ENCODE measurements at places on chromosomes 12 and 14.

DNA sequence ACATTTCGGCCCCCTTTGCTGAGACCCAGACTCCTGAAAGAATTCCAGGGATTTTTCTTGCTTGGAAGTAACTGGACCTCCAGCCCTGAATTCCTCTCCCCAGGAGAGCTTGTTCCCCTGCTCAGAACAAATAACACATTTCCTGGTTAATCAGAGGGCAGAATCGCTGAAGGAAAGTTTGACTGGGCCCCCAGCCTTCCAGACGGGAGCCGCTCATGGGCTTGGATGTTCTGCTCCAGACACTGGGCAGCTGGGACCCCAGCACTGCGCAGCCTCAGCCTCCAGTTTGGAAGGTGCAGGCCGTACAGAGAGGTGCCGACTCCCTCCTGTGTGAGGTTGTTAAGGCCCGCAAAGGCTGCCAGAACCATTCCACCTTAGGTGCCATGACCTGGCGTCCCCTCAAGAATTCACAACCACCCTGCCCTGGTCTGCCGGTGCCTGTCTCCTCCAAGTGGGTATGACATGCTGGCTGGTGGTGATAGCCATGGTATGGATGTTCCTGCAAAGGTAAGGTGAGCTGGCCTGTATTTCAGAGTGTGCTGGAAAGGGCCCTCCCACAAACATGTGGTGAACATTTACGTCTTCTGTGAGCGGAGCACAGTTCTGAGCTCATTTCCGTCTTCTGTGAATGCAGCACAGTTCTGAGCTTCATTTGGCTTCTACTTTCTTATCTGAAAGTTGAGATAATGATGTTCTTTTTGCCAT, 5.1 kb upstream of the LTBP2 start:
- DNase-seq, result no peak

DNA sequence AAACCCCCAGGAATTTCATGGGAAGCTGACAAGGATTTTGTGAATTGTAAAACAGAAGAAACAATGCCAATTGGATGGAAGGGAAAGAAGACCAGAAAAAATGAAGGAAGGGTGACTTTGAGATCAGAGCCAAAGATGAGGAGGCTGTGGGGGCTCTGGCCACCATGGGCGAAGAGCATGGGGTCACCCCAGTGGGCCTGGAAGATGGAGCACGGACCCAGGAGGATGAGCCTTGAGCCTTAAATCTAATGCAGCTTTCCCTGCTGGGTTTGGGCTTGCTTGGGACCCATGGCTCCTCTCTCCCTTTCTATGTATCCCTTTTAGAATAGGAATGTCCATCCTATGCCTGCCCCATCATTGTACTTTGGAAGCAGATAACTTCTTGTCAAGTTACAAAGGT, 322.2 kb downstream of the TMEM121 start:
- no peak for DNase-seq

DNA sequence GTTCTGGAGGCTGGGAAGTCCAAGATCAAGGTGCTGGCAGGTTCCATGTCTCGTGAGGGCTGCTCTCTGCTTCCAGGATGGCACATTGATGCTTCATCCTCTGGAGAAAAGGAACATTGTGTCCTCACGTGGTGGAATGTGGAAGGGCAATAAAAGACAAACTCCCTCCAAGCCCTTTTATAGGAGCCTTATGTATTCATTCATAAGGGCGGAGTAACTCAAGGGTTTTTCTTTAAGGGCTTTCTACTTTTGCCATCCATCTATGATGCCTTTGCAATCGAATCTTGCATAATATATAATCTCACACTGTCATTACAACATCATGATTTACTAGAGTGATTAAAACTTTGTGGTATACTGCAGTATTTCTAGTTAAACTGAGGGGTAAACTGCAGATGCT, 132.7 kb upstream of the DDHD1 start:
- DNase-seq, result no peak

DNA sequence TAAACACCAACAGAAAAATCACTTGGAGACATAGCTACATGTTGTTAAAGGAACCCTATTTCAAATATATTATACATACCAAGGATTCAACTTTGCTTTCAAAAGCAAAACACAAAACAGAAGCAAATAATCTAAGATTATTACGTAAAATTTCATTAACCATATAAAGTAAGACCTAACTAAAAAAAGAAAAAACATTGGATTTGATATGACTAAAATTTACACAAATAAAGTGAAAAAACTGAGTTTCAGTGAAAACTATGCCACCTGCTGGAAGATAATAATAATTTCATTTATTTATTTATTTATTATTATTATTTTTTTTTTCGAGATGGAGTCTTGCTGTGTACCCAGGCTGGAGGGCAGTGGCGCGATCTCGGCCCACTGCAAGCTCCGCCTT, 45.2 kb downstream of the WDHD1 start:
- DNase-seq, result no peak

- DNase-seq, result no peak
These were observed 53.9 kb downstream of the WNK1 start for GRCh38 chr12:806200-806791.

- DNase-seq, result no peak
These were observed 659.8 kb downstream of the VRK1 start for GRCh38 chr14:97456958-97457357.

GRCh38 chr12:89468648-89469326, 55.8 kb downstream of the GALNT4 start:
- DNase-seq, result no peak

GRCh38 chr14:72599579-72600470, 294.1 kb downstream of the DPF3 start:
- no peak for DNase-seq

DNA sequence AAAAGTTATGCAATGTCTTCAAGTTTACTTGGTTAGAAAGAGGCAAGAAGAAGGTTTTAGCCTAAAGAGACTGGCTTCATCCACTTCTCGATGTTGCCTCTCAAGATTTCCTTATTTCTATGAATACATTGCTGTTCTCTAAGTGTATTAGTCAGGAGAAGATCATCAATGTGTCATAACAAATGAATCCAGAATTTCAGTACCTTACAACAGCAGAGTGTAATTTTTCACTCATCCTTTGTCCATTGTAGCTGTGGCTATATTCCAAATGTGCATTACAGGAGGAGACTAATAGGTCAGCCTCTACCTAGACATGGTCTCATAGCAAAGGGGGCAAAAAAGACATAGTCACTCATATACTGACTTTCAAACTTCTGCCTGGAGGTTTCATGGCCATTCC, 579.1 kb downstream of the PRKD1 start:
- no peak for DNase-seq

GRCh38 chr14:94474581-94475031, 1.4 kb downstream of the SERPINA9 start:
- no peak for DNase-seq

- DNase-seq, result no peak
These were observed 1480.2 kb downstream of the AACS start for GRCh38 chr12:126545411-126545810.

DNA sequence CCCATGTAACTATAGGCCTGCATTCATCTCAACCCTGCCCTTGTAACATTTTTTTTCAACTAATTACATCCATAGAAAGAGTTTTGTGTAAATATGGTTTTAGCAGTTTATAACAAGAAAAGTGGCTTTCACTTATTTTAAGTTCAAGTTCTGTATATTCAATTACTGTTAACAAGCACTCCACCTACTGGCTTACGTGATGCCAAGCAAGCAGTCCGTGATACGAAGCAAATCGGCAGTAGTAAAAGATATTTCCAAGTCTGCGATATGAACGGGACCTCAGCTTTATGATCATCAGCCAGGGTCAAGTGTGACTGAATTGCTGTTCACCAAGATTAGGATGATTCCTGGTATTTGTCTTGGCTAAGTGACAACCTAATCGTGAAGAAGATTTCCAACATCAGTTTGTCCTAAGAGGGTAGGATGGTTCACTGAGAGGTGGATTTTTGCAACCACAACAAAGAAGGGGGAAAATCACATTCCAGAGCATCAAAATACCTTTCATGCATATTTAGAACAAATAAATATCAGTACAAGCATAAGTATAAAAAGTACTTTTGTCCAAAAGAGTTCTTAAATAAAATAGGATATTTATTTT, 456.2 kb downstream of the FOXG1 start:
- DNase-seq, result peak; percentile 54

DNA sequence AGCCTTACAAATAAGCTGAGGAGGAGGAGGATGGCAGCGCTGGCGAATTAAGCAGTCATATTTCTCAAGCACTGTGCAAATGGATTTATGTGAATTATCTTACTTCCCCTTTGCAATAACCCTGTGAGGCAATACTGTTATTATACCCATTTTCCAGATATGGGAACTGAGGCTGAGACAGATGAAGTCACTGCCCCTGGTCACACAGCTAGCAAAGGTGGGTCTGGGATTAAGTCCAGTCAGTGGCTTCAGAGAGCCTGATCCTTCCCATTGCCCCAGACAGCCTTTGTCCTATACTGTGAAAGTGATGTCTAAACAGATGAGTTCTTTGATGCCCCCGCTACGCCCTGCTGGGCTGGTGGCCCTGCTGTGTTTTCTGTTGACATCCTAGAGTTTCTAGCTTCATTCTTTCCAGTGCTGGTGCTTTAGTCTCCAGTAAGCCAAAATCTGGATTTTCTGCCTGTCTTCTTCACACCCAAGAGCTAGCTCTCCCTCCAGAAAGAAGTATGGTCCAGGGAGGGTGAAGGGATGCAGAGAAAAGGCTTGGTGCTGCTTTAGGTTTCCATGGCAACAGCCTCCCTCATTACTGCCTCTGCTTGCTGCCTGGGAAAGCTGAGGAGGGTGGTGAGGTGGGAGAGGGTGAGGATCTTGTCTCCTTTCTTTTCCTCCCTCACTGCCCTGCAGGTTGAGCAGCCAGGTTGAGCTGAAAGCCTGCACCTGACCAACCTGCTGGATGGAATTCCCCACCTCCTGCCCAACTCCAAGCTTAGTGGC, 30.7 kb downstream of the TMEM63C start:
- DNase-seq, result no peak

DNA sequence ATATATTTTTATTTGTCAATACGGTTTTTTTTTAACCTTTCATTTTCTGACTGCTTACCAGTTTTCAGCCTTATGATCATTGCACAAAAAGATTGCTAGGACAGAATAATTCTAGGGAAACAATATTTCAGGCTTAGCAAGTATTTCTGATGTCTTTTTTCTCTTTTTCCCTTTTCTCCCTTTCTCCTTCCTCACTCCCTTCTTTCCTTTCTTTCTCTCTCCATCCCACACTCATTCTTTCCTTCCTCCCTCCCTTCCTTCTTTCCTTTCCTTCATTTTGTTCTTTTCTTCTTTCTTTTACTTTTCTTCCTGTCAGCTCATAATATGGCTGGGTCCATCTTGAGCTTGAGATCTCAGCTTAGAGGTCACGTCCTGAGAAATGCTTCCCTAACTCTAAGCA, 601.4 kb upstream of the NOVA1 start:
- DNase-seq, result no peak

- no peak for DNase-seq
These were observed 76.5 kb upstream of the GRIN2B start for GRCh38 chr12:14057895-14058294.

- DNase-seq, result no peak
These were observed 287.6 kb upstream of the E2F7 start for GRCh38 chr12:77352946-77353345.

DNA sequence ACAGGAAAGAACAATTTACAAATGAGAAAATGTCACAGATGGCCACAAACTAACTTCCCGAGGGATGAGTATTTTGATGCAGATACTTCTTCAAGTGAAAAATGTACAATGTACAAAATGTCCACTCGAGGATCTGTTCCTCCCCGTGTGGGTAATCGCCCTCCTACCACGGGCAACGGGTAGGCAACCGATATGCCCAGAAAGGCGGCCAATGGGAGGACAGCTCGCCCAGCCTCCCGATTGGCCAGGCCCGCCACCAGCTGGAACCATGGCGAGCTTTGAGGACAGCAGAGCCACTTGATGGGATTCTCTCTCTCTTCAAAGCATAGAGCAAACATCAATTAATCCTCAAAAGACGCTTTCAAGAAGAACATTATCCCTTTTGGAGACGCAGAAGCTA, 42.3 kb downstream of the DPF3 start:
- DNase-seq, result peak; percentile 67

DNA sequence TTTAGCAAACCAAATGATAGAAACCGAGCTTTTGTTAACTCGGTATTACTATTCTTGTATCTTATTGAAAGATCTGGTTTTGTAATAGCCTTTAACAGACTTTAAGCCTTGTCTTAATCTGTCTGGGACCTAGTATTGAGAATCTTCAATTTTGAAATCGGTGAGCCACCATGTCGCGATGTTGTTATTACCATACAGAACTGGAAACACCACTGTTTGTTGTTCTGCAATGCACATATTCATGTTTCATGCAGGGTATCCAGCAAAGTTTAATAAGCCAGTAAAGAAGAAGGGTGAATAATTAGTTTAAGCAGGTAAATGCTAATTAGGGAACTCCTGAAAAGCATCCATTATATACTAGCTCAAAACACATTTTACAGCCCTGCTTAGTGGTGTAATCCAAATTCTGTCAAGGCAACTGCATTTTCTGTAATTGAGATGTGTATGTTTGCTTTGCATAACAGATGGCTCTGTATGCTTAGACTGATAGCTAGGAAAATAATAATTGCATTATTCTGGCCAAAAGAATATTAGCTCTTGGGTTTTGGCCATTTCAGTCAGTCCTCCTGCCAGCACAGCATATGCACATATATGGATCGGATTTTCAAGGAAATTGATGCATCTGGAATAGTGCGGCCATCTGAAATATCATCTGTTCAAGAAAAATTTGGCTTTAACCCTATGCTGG, 389.2 kb downstream of the EGLN3 start:
- no peak for DNase-seq

- DNase-seq, result no peak
These were observed 11.2 kb downstream of the BCL2L14 start for GRCh38 chr12:12081836-12082497.

GRCh38 chr14:95829321-95829720, 47.3 kb upstream of the TUNAR start:
- no peak for DNase-seq

GRCh38 chr14:100711493-100711892, 15.2 kb upstream of the DLK1 start:
- no peak for DNase-seq

GRCh38 chr12:83865431-83865830, 1047.2 kb downstream of the SLC6A15 start:
- DNase-seq, result no peak

- DNase-seq, result no peak
These were observed 8.8 kb upstream of the SMARCC2 start for GRCh38 chr12:56197921-56198635.

DNA sequence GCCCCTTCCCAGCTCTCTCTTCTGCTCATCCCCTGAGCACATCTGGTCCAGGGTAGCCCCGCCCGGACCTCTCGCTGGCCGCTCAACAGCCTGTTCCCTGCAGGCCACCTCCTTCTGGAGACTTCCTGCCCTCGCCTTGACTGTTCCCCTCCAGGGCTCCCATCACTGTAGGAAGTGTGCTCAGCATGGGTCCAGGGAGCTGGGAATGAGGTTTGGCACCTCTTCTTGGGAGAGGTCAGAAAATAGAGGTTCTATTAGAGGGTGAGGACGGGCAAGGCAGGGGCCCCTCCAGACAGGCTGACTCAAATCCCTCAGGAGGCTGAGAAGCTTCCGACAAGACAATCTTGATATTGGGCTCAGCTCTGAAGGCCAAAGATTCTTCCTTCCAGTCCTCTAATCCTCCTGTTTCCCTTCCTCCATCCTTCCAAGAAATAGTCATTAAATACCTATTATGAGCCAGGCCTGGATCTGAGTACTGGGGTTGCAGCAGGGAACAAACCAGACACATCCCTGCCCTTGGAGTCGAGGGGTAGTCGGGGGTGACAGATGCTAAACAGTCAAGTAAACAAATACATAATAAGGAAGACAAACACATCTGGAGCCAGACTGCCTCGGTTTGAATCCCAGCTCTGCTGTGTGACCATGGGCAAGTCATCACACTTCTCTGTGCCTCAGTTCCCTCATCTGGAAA, 30.6 kb downstream of the CMKLR1 start:
- no peak for DNase-seq

- DNase-seq, result no peak
These were observed 10.6 kb upstream of the DNAL1 start for GRCh38 chr14:73634011-73634833.
